Astrocyte (in vitro differentiated cells and primary cell): ENCODE measurements at places on chromosomes 6 and 20. TPM values are rescaled to one million over a fixed set of nuclear protein-coding genes. Genes with fewer than 3 reads are reported as not detected.

Gene RGL2
- total RNA-seq = 36.5 and 38.9 TPM in 2 replicates

Gene POPDC3
- total RNA-seq = 8.6 and 9.1 TPM in 2 replicates

Gene RHAG
- total RNA-seq = not detected in 2 replicates

Gene UCKL1
- 33.0 and 33.4 TPM in 2 replicates for total RNA-seq
